AG04450 (cell line): ENCODE measurements at places on chromosomes 3 and 15. TPM values are rescaled to one million over a fixed set of nuclear protein-coding genes. Genes with fewer than 3 reads are reported as not detected.

DNA sequence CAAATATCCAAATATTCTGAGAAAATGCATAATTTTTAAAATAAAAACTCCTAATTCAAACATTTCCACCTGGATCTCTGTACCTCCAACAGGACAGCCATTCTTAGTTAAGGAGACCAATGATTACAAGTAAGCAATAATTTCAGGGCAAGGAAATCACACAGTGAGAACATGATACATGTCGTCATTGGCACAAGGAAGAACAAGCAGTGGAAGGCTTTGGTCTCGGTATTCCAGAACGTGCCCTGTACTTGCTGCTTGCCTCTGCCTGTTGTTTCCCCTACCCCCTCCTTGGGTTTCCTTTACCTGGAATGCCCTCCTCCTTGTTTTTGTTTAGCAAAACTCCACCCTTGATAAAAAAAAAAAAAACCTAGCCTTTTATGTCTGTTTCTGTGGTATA, 72.8 kb downstream of the PPM1L start:
- no peak for DNase-seq

- DNase-seq, result no peak
Observed at GRCh38 chr15:66292571-66293418, 573 bp upstream of the DIS3L start.

GRCh38 chr3:177828208-177828565, 630.9 kb upstream of the TBL1XR1 start:
- DNase-seq, result no peak

DNA sequence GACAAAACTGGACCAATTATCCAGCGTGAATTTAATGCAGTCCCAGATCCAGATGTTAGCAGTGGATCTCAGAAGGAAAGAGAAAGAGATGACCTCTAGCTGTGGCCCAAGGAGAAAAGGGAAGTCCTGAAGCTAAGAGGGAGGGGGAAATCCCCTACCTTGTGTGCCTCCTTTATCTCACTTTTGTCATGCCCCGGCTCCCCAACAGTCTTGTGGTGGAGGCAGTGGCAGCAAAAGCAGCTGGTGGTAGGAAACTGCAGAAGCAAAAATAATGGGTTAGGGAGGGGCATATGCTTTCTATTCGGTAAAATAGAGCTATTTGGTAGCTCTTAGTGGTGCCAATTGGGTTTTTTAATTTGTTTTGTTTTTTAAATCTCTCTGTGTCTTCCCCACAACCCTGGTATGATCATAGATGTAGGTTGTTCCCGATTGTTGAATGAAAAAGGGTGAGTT, 56.5 kb downstream of the MCTP2 start:
- no peak for DNase-seq

DNA sequence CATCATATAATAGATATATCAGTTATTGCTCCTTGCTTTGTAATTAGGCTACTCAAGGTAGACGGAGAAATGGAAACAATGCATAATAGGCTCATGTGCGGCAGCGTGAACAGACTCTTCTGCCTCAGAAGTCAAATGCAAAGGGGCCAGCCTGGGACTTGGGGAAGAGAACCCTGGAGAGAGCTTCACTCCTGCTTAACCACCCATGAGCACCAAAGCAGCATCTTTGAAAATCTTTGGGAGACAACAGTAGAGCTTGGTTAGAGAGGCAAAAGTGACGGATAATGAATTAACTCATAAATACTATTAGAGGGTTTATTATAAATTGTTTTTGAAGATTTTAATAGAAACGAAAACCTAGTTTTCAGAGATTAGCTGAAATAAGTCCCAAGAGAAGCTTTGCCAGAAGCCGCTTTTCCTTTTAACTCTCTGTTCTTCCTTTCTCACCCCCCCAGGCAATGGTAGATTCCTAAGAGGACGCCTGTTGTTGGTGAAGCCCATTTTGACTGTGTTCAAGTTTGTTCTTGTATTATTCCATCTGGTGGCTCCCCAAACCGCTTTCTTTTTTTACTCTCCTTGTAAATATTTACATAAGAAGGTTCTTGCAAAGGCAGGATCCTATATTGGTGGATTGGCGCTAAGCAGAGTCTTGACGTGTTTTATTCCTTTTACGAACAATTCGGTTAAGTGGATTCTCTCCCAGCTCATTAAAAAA, 196.0 kb upstream of the TPRG1 start:
- DNase-seq, result no peak

DNA sequence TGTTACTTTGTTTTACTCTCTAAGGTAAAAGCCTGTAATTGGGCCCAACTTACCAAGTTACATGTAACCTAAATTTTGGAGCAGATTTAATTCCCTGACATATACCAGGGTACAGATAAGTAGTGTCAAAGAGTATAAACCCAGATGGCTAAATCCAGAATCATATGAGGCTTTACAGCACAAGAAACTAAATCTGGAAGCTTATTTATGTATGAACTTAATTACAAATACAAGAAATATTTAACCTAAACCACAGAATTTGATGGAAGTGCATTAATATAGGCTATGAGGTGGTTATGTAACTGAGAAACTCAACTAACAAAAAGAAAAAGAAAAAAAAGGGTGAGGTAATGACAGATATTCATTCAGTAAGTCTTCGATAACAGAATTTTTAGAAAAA, 930.2 kb upstream of the ALCAM start:
- DNase-seq, result no peak

- peak; percentile 21 for DNase-seq
Observed at GRCh38 chr3:148723631-148724030, 25.9 kb downstream of the AGTR1 start.

DNA sequence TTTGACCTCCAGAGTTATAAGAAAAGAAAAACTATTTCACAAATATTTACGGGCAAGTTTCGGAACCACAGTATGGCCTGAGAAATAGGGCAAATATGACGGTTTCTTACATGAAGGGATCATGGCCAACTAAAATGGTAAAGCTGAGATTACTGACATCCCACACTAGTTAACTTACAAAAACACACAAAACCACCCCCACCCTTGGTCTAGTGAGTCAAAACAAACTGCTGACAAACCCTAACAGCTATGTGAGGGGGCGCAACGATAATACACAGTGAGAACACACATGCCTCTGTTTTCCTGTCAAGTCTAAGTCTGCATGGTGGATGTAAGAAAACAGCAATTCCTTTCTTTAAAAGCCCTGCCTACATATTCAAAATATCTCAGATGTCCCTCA, 32.3 kb downstream of the CBLB start:
- peak; percentile 74 for DNase-seq

DNA sequence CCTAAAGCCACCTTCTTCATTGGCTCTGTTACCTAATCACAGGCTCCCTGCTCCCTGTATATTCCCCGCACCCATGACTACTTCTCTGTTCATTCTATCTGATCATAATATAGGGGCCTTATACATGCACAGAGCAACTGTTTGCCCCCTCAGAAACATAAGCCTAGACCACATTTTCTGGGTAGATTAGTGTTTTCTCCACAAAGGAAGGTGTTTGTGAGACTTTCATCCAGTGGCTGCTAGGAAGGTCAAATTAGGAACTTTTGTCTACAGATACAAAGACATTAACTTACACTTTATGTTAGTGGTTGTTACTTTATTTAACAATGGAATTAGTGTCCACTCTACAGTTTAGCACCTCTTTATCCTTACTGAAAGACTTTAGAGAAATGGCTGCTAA, 174.9 kb downstream of the GHSR start:
- DNase-seq, result no peak

KNG1 gene
- not detected in 2 replicates for polyA plus RNA-seq
